HepG2 (cell line): ENCODE measurements at places on chromosomes 1 and 21. TPM values are rescaled to one million over a fixed set of nuclear protein-coding genes. Genes with fewer than 3 reads are reported as not detected.

Gene NUDT4B
- 3.3 and 3.6 TPM in 2 replicates for total RNA-seq

Gene MRPL9
- total RNA-seq: 107 and 119 TPM in 2 replicates

Gene SELE
- total RNA-seq: 0.04 TPM in 1 of 2 replicates, not detected in the other

GRCh38 chr1:186680245-186681061 lies at the start of gene PTGS2:
Gene PTGS2, minus strand, starts transcription at chr1:186680423. Its CDS starts 133 bp downstream, at chr1:186680290.
- H3K4me1 ChIP-seq: no peaks in the 10 kb centered on the region
- no peak for DNase-seq
- no peaks in the 10 kb centered on the region for H3K27me3 ChIP-seq

GRCh38 chr1:58460469-58460868 lies 86.1 kb downstream of the OMA1 start:
- H3K27me3 ChIP-seq: no peaks in the 10 kb centered on the region
- peaks cover 15% of the 10 kb centered on the region for H3K4me1 ChIP-seq
- H3K4me3 ChIP-seq: no peak overlapping the region
- DNase-seq: no peak
- H3K36me3 ChIP-seq: no peaks in the 10 kb centered on the region
- H3K27ac ChIP-seq: no peak overlapping the region

DNA sequence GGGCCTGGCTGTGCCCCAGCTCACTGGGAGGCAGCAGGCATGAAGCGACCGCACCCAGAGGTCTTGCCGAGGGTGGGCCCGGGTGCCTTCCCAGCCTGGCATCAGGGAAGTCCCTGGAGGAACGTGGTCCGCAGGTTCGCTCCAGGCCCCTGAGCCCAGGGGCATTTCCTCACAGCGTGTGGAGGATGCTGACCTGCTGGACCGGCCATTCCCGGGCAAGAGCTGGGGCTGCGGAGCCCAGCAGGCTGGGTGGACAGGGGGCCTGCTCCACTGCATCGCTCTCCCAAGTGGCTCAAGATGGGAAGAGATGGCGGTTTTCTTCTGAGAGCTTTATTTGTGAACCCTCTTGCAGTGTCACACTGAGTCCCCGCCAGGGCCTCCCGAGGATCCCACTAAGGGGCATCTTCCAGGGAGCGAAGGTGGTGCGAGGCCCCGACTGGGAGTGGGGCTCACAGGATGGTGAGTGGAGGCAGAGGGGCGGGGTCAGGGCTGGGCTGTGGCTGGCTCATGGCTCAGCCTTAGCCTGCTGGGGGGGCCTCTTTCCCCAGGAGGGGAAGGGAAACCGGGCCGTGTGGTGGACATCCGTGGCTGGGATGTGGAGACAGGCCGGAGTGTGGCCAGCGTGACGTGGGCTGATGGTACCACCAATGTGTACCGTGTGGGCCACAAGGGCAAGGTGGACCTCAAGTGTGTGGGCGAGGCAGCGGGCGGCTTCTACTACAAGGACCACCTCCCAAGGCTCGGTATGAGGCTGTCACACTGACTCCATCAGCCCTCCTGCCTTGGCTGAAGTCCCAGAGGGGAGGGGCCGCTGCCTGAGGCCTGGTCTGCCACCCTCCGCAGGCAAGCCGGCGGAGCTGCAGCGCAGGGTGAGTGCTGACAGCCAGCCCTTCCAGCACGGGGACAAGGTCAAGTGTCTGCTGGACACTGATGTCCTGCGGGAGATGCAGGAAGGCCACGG lies 7.2 kb upstream of the MMP23B start:
- no peak overlapping the region for H3K27ac ChIP-seq
- no peaks in the 10 kb centered on the region for H3K27me3 ChIP-seq
- H3K4me3 ChIP-seq: no peak overlapping the region
- no peak for DNase-seq

DNA sequence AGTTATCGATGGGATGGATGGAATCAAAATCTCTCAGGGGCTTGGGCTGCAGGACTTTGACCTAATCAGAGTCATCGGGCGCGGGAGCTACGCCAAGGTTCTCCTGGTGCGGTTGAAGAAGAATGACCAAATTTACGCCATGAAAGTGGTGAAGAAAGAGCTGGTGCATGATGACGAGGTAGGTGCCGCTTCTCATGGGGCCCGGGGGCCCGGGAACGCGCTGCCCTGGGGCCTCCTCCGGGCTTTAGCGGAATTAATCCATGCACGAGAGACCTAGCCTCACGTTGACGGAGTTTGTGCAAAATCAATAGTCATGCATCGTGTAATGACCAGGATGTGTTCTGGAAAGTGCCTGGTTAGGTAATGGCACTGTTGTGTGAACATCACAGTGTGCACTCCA lies 43.8 kb downstream of the FAAP20 start:
- H3K27ac ChIP-seq: no peak overlapping the region
- DNase-seq: no peak
